NCI-H2081 treated with DMSO at 0.1 percent for 48 hours (cell line): ENCODE measurements at places on chromosomes 4 and X.

DNA sequence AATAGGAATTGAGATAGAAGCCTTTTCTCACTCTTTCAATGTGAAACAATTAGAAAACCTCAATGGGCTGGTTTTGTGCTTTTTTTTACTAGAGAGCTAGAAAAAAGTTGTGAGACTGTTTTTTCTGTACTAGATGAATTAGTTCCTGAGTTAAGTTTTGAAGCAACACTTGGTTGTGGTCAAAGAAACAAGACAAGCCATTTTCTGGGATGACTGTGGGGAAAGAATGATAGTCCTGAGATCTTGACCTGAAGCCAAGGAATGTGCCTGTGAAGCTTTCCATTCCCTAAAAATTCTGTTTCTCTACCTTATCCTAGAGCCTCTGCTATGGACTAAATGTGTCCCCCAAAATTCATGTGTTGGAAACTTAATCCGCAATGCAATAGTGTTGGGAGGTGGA, 157.8 kb upstream of the TLL1 start:
- no peak for DNase-seq

DNA sequence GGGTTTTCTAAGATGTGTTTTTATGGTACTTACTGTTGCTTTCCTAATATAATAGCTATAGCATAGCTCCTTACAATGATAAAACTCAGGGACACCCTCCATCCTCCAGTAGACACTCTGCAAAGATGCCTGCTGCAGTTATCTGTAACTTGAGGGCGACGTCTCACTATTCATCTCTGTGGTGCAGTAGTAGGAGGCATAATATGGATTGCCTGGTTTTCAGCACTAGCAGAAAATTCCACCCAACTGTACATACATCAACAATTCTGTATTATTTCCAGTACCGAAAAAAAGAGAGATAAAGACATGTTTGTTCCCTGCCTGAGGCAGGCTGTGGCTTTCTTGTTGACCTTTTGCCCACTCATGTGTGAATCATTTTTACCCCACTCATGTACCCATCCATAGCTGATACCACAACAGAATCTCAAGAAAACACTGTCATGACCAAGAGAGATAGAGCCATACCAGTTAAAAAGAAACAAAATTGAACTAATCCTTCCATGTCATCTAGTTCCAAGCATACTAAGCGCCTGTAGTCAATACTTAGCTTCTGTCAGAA, 220.1 kb downstream of the RAB28 start:
- no peak for DNase-seq

DNA sequence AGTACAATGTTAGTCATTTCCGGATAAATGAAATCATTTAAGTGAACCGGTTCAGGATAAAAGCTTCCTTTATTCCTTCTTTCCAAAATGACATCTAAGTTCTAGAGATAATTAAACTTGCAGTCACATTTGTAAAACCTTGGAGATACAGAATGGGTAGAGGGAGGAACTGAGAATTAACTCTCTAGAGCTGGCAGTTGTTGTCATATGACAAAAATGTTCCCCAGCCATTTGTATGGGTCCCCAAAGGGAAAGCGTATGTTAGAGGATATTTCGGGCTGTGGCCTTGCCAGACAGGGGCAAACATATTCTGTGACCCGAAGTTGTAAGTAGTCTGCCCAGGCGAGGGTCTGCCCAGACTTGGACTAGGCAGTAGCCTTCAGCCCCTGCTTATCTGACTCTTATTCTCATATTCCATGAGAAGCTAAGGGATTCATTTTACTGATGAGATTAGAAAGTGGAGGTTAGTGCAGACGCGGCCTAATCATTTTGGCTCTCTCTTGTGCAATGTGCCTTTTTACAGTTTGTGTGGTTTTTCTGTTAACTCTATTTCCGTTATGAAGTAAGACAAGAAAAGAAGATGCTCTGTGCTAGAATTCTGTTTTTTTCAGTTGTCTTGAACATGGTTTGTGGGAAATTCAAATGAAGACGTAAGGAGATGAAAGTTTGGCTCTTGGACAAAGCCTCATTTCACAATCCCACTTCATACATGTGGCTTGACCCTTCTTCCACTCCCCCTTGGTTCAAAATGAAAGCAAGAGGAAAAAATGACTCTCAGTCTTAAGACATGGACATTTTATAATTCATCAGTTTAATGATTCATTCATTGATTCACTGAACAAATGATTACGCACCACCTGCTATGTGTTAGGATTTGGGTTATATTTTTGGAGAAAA, 2394.2 kb upstream of the AGA start:
- DNase-seq, result no peak

DNA sequence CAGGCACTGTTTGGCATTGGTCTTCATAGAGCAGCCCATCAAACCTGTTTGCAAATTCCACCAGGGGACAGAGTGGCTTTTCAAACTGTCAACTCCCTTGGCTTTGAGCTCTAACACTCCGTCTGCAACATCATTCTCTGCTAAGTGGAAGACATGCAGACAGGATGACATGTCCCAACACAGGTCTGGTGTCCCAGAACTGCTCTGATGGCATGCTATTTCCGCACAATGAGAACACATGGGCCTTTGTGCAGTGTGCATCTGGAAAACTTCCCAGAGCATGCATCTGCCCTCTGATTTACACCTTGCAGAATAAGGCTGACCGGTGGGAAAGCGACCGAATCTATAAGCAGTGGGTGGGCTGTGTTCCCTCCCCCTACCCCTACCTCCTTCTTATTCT, 212.8 kb upstream of the GYPA start:
- DNase-seq, result no peak

DNA sequence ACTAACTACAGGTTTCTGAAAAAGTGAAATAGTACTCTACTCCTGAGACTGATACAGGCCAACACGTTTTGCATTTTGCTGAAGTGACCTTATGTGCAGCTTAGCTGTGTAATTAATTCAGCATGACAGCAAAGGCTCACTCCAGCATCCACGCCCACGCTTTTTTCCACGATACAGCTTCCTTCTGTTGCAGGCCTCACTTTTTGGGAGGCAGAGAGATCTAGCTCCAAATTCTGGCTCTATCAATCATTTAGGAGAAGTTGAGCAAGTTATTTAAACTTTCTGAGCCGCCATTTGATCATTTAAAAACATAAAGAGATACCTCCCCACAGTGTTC, 160.3 kb downstream of the AFAP1 start:
- no peak for DNase-seq

DNA sequence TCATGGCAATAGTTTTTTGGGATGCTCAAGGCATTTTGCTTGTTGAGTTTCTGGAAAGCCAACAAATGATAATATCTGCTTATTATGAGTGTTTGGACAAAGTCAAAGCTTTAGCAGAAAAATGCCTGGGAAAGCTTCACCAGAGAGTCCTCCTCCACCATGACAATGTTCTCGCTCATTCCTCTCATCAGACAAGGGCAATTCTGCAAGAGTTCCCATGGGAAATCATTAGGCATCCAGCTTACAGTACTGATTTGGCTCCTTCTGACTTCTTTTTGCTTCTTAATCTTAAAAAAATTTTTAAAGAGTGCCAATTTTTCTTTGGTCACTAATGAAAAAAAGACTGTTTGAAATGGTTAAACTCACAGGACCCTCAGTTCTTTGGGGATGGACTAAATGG, 136.3 kb downstream of the UBE2K start:
- DNase-seq, result no peak

- no peak for DNase-seq
Observed at GRCh38 chrX:69185886-69186285, 20.6 kb upstream of the PJA1 start.

DNA sequence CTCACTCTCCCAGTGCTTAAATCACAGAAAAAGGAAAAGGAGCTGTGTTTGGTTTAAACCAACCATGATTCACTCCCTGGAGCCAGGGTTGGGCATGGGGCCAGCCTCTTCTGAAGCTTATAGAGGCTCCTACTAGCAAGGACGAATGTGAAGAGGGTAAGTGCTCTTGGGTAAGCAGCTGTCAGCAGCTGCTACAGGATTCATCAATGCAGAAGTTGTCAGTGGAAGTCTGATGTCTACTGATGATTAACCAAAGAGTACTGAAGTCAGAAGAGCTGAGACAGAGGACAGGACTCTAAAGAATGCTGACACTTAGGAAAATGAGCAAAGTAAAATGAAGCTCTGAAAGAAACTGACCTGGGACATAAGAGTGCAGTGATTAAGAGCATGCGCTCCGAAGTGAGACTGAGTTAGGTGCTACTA, 32.7 kb upstream of the JADE1 start:
- no peak for DNase-seq

DNA sequence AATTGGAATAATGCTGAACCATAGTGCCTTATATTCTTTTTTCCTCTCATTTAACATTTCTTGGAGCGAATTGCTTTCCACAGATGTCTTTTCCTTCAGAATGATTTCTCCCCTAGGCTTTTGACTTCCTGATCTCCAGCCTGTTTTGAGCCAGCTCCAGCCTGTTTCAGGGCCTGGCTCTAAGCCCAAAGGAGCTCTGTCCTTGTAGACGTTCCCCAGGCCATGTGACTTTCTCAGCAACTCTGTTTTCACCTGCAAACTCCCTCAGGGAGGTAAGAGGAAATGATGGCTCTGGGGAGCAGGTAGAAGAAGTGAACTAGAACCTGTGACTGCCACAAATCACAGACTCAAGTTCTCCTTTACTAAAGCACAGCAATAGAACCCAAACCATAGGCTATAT, 89.1 kb downstream of the AKAP4 start:
- DNase-seq, result no peak

DNA sequence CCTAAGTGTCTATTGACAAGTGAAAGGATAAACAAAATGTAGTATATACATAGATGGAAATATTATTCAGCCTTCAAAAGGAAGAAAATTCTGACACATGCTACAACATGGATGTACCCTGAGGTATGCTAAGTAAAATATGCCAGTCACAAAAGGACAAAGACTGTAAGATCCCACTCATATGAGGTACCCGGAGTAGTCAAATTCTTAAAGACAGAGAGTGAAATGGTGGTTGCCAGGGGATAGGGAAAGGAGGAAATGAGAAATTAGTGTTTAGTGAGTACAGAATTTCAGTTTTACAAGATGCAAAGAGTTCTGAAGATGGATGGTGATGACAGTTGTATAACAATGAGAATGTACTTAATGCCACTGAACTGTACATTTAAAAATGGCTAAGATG, 102.3 kb upstream of the NAP1L5 start:
- DNase-seq, result no peak

DNA sequence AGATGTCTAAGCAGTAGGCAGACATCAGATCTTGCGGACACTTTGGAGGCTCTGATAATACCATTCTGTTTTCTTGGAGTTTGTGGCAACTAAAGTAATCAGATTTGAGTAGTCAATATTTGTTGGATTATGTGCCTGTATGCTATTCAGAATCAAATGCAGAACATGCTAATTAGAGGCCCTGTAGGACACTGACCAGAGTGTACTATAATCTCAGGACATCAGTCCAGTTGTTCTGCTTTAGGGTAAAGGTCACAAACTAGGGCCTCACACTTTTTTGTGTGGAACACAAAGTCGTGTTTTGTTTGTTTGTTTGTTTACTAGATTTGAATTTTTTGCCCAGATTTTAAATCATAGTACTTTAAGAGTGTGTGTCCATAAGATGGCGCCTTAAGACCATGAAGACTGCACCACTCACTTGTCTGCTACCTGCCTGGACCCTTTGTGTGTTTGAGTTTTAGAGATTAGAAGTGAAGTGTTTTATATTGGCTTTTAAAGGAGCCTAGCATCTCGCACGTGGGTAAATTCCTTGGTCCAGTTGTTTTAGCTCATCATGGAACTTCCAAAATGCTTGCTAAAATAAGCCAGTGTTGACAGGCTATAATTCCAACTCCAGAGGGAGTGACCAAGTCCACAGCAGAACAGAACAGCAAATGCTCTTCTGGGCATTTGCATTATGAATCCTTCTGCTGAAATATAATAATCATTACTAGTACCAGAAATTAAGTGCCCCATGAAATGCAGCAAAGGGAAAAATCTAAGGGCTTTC, 34.7 kb downstream of the IL13RA1 start:
- DNase-seq, result no peak

GRCh38 chr4:126532527-126532926, 1100.2 kb upstream of the INTU start:
- no peak for DNase-seq

- no peak for DNase-seq
Observed at GRCh38 chr4:2261110-2261852, 628 bp downstream of the MXD4 start.

DNA sequence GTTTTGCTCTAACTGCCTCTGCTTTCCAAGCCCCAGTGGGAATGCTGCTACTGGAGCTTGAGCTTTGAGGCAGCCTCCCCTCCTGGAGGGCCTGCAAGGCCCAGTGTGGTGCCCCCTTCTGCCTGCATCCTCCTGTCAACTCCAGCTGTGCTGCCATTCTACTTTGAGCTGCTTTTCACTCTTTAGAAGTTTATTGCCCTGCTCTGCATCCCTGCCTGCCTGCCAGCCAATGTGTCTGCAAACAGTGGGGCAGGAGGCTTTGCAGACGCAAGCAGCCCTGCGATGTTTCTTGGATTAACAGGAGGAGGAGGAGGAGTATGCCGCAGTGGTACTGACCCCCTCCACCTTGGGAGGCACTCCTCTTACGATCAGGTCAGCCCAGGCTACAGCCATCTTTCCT, 16.4 kb downstream of the TMEM31 start:
- no peak for DNase-seq
